ENCODE measurements at places on chromosomes 5 and 9. TPM values are rescaled to one million over a fixed set of nuclear protein-coding genes. Genes with fewer than 3 reads are reported as not detected.

Gene EQTN
- not detected for total RNA-seq

Gene SPATA6L
- 1.8 TPM for total RNA-seq

Gene TXNDC8
- total RNA-seq, result not detected

Gene JAKMIP2
- not detected for total RNA-seq

Gene TMOD1
- 1.2 TPM for total RNA-seq

Gene CCDC192
- not detected for total RNA-seq

Gene ADAMTSL2
- not detected for total RNA-seq

Gene LPCAT1
- 50.9 TPM for total RNA-seq

Gene EFCAB9
- not detected for total RNA-seq

Gene ENC1
- 64.3 TPM for total RNA-seq

Gene STKLD1
- 0.57 TPM for total RNA-seq

Gene MUSK
- 0.53 TPM for total RNA-seq

Gene SPATA31A3
- not detected for total RNA-seq

Gene KLF4
- 0.80 TPM for total RNA-seq

Gene GHR
- 1.7 TPM for total RNA-seq

Gene GKAP1
- 5.4 TPM for total RNA-seq

Gene DMGDH
- 0.07 TPM for total RNA-seq

Gene PCA3
- 2.2 TPM for total RNA-seq

Gene PDE6A
- not detected for total RNA-seq

Gene SLC36A2
- total RNA-seq, result not detected

Gene PCDHGC4
- 1.3 TPM for total RNA-seq

Gene PCDHB2
- 0.66 TPM for total RNA-seq

Gene SLC45A2
- total RNA-seq, result not detected

Gene SPDL1
- total RNA-seq, result 60.5 TPM

Gene DDX4
- not detected for total RNA-seq

Gene TEK
- 101 TPM for total RNA-seq

Gene FBP2
- not detected for total RNA-seq

Gene STK32A
- not detected for total RNA-seq

Gene NEUROG1
- total RNA-seq, result not detected

Gene ADCY2
- not detected for total RNA-seq

Gene ELAVL2
- 2.2 TPM for total RNA-seq

Gene DCAF12
- total RNA-seq, result 36.0 TPM

Gene FOXD4L4
- total RNA-seq, result 0.29 TPM

Gene JMY
- 14.9 TPM for total RNA-seq

Gene XPA
- total RNA-seq, result 15.8 TPM

Gene IL3
- total RNA-seq, result not detected

Gene ACSL6
- not detected for total RNA-seq

Gene ORM2
- not detected for total RNA-seq

Gene SLC34A1
- not detected for total RNA-seq

Gene SLC25A2
- 0.27 TPM for total RNA-seq

Gene HK3
- total RNA-seq, result not detected

Gene KCNN2
- total RNA-seq, result 0.36 TPM

Gene LRRC19
- not detected for total RNA-seq

Gene UBE2QL1
- total RNA-seq, result 0.07 TPM

Gene OR1Q1
- not detected for total RNA-seq

Gene LRRTM2
- 0.43 TPM for total RNA-seq

Gene PDCD1LG2
- total RNA-seq, result 16.1 TPM

Gene MAPK9
- total RNA-seq, result 43.1 TPM

Gene DOLPP1
- 12.6 TPM for total RNA-seq

Gene ATP6V0E1
- total RNA-seq, result 141 TPM

Gene EXOC3
- 30.2 TPM for total RNA-seq

Data from thoracic aorta endothelial cell (primary cell).